ENCODE measurements at places on chromosomes 5 and 9.

DNA sequence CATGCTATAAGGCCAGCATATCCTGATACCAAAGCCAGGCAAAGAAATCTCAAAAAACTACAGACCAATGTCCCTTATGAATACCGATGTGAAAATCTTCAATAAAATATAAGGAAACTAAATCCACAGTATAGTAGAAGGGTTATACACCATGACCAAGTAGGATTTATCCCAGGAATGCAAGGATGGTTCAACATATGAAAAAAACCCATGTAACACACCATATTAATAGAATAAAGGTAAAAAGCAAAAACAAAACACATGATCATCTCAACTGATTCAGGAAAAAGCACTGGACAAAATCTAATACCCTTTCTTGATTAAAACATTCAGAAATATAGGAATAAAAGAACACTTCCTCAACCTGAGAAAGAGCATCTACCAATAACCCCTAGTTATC lies 6.1 kb downstream of the FBXL17 start:
- no peak for DNase-seq

- peak; percentile 94 for DNase-seq
These were observed 79.3 kb downstream of the TLE1 start for GRCh38 chr9:81609782-81610739.

GRCh38 chr9:19281801-19282200 lies 51.3 kb downstream of the DENND4C start:
- DNase-seq: no peak

DNA sequence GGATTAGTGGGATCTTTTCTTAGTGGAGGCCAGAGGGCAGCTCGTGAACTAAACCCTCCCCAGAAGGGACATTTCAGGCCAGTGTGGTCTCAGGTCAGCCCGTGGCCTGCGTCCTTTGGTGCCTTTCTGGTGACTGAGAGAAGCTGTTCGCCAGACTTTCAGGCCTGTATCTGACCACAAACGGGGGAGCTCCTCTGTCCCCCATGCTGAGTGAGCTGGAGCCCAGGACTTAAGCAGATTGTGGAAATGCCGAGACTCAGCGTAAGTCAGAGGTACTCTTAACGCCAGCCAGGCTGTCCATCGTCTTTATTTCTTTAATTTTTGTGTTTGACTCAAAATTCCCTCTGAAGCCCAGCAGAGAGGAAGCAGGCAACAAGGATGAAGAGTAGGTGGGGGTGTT lies 54.8 kb upstream of the NCS1 start:
- no peak for DNase-seq

- no peak for DNase-seq
These were observed 100.9 kb downstream of the SMARCA2 start for GRCh38 chr9:2116073-2116472.

- DNase-seq: peak; percentile 50
These were observed 833 bp downstream of the GAS1 start for GRCh38 chr9:86946201-86947145.

GRCh38 chr5:149424371-149425315 lies 45.6 kb upstream of the IL17B start:
- no peak for DNase-seq

- DNase-seq: no peak
These were observed 22.0 kb downstream of the INSYN2B start for GRCh38 chr5:169958278-169958677.

GRCh38 chr5:154780128-154780527 lies 25.0 kb downstream of the LARP1 start:
- no peak for DNase-seq
